ENCODE measurements at places on chromosomes 5 and 9.

DNA sequence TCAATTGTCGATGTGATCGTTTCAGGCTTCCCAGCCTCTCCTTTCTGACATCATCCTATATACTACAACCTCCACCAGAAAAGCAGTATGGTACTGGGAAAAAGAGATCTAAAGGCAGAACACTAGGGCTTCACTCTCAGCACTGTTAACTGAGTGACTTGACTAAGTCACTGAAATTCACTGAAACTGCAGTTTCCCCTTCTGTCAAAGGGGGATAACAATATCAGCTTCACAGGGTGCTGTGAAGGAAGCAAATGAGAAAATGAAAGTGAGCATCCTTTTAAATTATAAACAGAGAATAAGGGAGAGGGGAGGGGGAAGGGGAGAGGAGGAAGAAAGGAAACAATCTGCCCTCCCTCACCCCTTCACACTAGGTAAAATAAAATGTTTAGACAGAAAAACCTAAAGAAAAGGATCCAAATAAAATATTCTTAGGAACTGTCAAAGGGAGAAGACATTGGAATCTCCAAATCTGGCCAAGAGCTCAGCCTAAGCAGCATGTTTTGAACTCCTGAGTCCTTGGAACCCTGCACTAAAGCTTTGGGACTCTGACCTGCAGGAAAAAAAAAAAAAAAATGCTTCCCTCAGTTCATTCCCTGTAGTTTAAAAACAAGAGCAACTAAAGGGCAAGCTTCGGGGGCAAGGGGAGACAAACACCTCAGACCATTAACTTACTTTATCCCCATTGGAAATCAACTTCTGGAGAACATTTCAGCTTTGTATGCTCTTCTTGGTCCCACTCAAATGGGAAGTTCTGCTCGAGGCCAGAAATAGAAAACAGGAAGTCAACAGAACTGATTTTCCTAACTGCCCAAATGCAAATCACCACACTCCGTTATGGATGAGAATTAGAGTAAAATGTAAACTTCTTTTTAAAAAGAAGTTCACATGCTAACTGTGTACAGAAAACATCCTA, 178.3 kb downstream of the DEPDC1B start:
- DNase-seq = no peak

DNA sequence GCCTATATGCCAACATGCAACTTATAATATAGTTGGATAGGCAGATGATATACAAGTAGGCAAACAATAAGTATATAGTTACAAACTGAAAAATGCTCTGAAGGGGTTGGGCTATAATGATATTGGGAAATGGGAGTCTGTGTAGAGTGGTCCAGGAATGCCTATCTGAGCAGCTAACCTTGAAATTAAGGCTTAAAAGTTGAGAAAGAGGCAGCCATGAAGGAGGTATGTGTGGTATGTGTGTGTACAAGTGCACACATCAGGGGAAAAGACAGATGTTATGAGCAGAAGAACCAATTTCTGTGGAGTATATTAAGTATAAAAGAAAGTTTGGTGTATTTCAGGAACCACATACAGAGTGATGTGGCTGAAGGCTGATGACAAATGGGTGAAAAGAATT, 154.9 kb upstream of the PAPPA start:
- DNase-seq = no peak

DNA sequence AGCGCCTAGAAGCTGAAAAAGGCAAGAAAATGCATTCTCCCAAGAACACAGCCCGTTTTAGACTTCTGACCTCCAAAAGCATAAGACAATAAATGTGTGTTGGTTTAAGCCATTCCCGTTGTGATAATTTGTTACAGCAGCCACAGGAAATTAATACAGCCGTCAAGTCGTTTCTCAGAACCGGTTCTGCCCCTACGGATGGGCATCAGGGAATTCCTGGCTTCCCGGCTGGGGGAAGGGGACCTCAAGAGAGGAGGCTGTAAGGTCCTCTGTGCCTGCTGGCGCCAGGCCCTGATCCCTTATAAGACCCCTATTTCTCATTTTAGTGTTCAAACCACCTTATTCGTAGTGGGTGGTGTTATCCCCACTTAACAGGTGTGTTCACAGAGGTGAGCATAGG, 50.6 kb upstream of the RPL26L1 start:
- DNase-seq = no peak

GRCh38 chr9:107049046-107049802, 186.3 kb downstream of the ZNF462 start:
- no peak for DNase-seq
